ENCODE measurements at places on chromosomes 6 and 20.

DNA sequence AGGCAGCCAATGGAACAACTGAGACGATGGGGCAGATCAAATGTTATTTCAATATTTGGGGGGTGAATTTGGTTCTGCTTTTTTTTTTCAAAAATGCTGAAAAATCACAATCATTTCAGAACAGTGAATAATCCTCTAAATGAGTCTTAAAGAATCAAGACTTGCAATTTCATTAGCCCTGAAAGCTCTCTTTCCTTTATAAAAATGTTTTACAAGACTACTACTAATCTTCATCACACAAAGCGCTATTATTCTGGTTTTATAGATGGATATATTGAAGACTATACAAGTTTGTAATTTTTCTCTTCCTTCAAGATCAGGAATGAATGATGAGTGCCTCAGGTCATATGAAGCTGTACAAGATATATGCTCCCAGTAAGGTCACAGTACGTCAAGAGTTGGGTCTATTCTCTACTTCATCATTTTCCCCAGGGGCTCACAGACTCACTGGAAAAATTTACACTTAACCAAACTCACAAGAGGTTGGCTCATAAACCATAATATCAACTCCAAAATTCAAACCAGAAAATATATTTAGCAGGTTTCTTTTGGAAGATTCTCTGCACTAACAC, 19.5 kb downstream of the RNF24 start:
- no peak for DNase-seq

GRCh38 chr20:53609491-53610445, 16.1 kb upstream of the ZNF217 start:
- DNase-seq = peak; percentile 64

GRCh38 chr6:167835260-167835659, 8.5 kb downstream of the AFDN start:
- DNase-seq = no peak

DNA sequence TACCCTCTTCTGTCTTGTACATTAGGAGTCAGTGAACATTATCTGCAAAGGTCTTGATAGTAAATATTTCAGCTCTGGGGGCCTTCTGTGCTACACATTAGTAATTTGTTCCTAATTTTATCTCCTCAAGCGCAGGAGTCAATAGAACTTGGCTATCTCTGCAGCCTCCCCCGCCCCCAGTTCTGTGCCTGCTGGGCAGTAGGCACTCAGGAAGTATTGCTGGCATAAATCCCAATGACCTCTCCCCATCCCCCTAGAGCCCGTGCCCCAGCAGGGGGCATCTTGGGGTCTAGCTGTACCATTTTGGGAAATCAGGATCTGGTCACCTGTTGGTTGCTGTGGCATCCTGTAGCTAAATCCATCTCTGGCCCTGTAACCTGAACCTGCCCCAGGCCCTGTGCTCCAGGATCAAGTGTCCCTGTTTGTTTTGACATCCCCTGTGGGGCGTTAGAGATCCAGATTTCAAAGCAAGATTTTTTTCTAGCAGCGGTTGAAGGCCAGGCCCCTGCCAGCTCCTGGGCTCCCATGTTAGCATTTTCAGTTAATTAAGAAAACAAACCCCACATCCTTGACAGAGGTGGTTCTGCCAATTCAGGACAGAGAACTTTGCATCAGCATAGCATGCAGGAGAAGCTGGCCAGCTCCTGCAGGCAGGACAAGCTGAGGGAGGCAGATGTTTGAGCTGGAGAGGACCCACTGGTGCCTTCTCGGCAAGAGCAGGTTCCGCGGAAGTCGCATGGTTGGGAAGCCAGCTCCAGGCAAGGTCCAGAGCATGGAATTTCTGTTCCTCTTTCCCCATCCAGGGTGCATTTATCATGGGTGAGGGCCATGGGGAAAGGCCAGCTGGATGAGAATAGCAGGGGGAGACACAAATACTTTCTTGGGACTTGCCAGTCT, 32.1 kb downstream of the DAAM2 start:
- no peak for DNase-seq

GRCh38 chr6:82072121-82072521, 175.4 kb downstream of the IBTK start:
- no peak for DNase-seq

DNA sequence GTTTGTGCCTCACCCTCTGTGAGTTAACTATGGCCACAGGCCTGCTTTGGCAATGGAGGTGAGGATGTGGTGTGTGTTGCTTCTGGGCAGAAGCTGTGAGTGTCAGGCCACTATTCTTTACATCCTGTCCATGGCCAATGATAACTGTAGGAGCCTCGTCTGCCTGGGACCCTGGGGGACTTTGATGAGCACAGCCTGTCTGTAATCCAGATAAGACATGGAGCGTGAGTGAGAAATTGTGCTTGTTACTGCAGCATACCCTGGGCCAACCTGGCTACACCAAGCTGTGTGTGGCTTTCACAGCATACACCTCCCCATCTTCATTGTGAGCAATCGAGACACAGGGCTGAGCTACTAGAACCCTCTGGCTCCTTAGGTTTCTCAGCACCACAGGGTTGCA, 150.4 kb downstream of the MYLK4 start:
- DNase-seq = no peak

- DNase-seq = peak; percentile 66
These were observed 133.3 kb downstream of the ELOVL4 start for GRCh38 chr6:79813854-79814709.

DNA sequence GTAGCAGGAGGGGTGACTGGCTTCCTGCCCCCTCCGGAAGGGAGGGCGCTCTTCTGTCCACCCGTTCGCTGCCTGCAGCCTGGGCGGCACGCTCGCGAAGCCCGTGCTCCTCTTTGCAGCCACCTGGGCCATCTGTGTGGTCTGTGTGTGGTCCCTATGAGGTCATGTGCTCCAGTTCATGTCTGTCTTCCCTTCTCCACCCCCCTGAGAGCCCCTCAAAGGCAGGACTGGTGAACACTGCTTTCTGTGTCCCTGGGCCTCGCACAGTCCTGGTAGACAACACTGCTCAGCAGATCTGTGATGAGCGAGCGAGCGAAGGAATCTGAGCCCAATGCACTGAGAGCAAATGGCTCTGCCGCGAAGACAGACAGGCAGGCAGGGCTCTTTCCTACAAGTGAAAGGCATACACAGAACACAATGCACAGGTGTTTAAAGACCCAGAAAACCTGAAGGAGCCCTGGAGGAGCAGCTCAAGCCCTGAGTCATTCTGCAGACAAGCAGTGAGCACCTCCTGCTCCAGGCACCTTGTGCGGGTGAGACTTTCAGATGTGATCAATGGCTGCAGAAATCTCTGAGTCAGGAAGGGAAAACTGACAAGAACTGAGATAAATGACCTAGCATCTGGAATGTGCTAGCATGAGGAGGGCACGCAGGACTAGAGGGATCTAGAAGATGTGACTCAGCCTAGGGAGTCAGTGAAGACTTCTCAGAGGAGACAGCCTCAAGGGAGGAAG, 27.1 kb downstream of the PPP1R3G start:
- DNase-seq = no peak

DNA sequence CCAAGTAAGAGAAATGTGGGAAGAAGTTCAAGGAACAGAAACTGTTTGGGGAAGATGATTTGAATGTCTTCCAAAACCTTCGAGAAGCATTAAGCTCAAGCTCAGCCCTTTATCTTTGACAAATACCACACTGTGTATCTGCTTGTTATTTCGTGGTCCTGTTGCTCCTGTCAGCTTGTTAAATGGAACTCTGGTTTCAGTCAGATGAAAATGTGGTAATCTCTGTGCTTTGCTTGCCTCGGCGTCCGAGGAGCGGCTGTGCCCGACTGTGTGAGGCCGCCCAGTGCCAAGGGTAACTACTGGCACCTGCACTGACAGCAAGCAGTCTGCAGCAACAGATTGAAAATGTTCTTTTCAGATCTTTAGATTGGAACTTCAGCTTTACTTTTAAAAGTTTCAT, 577.9 kb upstream of the FLRT3 start:
- DNase-seq = no peak

DNA sequence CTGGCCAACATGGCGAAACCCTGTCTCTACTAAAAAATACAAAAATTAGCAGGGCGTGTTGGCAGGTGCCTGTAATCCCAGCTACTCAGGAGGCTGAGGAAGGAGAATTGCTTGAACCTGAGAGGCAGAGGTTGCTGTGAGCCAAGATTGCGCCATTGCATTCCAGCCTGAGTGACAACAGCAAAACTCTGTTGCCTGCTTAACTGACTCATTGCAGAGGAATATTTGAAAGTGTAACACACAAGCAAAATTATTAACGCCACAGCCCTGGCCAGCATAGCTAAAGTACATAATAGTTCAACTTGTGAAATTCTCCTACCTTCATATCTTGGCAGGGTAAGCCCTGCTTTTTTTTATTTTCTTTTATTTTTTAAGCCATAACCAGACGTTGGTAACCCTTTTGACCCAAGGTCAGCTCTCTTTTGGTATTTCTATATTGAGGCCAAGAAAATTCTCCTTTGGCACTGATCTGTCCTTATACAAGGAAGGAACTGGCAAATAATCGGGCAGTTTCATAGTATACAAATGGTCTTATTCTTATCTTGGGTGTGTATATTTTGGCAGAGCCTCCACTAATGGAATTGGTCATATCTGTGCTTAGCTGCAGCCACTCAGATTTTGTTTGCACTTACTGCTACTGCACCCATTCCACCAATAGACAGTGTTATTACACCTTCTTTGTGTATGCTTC, 4.0 kb upstream of the ADGRF5 start:
- DNase-seq = no peak

DNA sequence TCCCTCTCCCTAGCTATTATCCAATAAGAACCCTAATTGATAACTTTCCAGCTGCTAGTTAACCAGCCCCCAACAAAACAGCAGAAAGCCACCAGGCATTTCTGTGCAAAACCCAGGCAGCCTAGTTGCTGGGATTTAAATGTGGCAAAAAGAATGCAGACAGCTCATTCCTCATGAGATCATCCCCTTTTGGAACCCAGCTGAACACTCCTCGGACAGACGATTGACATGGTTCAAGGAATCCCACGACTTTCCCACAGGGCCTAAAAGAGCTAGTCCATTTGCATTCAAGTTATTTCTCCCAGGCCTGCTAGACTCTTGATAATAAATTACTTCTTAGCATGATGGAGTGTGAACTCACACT, 24.0 kb downstream of the JAG1 start:
- no peak for DNase-seq

DNA sequence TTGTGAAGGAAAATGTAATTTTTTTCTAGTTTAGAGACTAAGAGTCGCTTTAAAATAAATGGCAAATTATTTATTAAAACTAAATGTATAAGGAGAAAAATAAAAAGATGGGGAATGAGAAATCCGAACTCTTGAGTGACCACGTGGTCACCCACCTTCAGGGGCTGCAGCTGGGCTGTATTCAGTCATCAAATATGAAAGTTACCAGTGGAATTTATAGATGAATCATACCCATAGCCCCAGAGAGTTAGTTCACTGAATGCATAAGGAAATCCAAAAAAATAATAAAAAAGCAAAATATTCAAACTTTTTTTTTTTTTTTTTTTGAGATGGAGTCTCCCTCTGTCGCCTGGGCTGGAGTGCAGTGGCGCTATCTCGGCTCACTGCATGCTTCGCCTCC, 947.7 kb upstream of the ADGRB3 start:
- no peak for DNase-seq

GRCh38 chr6:2110504-2110903, 134.9 kb downstream of the GMDS start:
- no peak for DNase-seq

- no peak for DNase-seq
These were observed 109.4 kb downstream of the GRM4 start for GRCh38 chr6:34036357-34037069.

- DNase-seq = no peak
These were observed 10.7 kb downstream of the SLC9A8 start for GRCh38 chr20:49823152-49823847.

DNA sequence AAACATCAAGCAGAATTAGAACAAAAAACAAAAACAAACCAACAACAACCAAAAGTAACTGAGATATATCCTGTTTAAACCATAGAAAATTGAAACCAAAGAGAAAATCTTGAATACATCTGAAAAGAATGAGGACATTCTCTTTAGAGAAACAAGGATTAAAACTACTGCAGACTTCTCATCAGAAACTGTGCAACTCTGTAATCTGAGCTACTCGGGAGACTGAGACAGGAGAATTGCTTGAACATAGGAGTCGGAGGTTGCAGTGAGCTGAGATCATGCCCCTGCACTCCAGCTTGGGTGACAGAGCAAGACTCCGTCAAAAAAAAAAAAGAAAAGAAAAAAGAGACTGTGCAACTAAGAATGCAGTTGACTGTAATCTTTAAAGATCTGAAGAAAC, 153.4 kb downstream of the SYNDIG1 start:
- no peak for DNase-seq

- DNase-seq = no peak
These were observed 52.4 kb downstream of the TIAM2 start for GRCh38 chr6:155047523-155047922.

- no peak for DNase-seq
These were observed 23.2 kb upstream of the SPAG4 start for GRCh38 chr20:35592339-35592974.

DNA sequence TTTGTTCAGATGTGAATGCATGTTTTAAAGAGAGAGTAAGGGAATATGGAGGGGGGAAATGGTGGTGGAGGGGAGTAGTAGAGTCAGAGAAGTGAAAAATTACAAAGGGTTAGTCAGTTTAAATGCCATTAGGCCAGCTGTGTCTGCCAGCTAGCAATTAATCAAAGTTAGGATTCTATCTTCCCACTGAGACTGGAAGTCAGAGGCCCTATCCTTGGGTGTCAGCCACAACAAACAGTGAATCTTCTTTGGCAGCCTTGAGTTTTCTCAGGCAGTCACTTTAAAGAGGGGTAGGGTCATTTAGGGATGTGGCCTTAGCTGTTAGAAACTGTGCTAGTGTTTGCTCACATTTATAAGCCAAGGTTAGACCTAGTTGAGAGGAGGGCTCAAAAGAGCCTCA, 120.5 kb upstream of the BTBD3 start:
- DNase-seq = no peak

- DNase-seq = no peak
These were observed 38.7 kb downstream of the UQCC2 start for GRCh38 chr6:33672808-33673207.

DNA sequence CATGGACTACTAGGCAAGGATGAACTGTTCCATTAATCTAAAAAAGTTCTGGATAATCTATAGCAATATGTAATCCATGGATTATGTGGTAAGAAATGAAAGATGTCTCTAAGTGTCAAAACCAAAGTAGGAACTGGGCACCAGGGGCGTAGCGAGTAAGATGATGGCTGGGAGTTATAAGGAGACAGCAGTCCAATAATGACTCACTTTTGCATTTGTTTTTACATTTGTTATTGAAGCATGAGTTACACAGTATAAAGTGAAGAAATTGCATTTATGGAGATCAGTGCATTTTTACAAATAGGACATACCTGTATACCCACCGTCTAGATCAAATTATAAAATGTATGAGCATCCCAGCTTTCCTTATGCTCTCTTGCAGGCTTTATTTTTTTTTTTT, 878.5 kb upstream of the MAP3K7 start:
- DNase-seq = no peak

GRCh38 chr6:125804264-125804663, 13.5 kb downstream of the NCOA7 start:
- no peak for DNase-seq

- DNase-seq = no peak
These were observed 13.2 kb downstream of the SLCO4A1 start for GRCh38 chr20:62655282-62656196.

All from stimulated activated CD4-positive, alpha-beta T cell treated with anti-CD3 and anti-CD28 coated beads, Interleukin-2, amount 100 ng/mL, for 48 hours (primary cell).